Effector memory CD4-positive, alpha-beta T cell (primary cell): ENCODE measurements at places on chromosomes 1 and 21.

DNA sequence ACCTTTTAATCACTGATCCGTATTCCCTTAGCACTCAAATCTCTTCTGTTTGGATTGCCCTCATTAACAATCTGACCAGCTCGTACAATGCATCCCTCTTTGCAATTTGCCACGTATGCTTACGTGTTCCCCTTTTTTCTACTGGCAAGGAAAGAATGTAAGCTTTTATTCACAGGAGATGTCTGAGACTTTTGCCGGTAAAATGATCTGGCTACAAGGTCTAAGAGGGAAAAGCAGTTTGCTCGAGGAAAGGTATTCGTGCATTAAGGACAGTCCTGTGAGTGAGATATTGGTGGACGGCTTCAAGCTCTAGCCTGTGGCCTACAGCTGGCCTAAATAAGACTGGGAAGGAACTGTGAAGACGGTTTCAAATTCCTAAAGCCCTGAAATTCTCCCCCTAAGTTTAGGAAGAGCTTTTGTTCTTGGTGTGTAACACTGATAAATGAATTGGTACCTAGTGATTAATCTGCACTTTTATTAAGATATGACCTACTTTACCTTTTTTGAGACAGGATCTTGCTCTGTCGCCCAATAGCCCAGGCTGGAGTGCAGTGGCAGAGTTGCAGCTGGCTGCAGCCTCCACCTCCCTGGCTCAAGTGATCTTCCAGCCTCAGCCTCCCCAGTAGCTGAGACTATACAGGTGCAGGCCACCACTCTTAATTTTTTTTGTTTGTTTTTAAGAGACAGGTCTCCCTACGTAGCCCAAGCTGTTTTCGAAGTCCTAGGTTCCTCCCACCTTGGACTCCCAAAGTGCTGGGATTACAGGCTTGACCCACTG is 895 bp upstream of the UBR4 start:
- DNase-seq: no peak

- DNase-seq: no peak
These were observed 16.5 kb downstream of the NES start for GRCh38 chr1:156660752-156661112.

DNA sequence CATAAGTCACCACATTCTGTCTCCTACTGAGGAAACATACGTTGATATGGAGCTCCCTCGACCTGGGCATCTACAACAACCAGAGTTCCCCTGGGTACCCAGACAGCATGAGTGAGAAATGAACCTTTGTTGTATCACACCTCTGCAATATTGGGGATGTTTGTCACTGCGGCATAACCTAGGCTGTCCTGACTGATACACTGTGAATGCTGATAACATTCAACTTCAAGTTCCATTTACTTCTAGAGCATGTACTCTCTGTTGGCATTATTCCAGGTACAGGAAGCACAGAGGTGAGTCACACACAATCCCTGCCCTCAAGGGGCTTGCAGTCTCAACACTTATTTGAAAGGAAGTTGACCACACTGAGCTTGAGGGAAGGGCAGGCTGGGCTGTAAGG is 65.6 kb downstream of the HTR6 start:
- no peak for DNase-seq

DNA sequence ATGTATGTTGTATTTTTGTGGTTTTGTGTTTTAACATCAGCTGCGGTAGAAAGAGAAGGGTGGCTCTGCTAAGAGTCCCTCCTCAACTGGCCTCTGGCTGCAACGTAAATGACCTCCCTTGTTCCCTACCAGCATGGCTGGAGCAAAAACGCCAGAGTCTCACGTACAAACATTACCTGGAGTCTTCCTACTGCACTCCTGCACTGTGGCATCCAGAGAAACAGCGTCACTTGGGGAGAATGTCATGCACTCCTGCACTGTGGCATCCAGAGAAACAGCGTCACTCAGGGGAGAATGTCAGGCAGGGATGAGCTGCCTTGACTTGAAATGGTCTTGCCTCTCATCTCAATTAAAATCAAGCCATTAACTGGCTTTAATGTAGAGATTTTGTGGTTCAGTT is 314.2 kb downstream of the KIF26B start:
- DNase-seq: no peak

DNA sequence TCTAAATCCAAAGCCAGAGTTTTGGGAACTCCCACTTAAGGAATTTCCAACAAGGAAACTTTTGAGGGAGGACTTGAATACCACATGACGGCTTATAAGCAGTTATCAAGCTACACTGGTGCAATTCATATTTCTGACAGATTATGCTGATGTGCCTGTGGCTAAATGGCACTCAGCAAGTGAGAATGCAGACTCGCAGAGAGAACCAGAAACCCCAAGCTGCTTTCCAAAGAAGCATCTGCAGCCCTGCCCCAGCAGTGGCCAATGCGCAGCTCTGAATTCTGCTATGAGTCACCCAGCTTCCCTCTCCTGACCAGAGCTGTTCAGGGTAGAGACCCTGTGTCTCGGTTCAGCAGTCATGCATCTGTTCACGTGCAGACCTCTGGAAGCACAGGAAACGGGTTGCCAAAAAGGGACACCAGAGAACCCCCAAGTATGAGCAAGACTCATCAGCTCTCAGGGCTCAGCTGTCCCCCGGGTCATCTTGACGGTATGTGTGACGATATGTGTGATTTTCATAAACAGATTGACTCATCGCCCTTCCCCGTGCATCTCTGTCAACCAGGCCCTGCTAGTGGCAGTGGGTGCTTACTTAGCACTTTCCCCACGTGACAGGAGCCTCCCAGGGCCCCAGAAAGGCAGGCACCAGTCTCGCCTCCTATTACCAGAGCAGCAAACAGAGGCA is 76.3 kb downstream of the ITPKB start:
- peak; percentile 85 for DNase-seq

DNA sequence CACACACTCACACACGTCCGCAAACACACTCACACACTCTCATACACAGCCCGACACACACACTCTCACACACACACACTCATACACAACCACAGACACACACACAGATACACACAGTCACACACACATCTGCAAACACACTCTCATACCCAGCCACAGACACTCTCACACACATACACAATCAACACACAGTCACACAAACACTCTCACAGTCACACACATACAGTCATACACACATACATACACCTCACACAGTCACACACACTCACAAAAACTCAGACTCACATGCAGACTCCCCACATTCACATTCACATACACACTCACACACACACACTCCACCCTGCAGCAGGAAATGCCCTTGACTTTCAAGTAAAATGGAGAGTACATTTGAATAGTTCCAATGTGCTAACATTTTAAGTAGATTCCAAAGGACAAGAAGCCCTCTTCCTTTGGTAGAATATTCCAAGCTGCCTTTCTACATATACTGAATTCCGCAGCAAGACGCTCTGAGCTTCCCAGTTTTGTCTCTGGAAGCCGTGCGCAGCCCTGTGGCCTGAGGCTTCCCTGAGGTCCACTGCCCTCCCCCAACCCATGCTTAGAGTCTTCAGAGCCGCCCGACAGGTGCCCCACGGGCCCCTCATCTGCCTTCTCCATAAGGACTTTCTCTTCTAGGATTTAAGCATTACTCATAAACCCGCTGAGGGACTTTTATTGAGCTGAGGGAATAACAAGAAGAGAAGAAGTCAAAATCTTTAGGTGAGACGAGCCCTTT is 9.7 kb downstream of the BATF3 start:
- DNase-seq: no peak

DNA sequence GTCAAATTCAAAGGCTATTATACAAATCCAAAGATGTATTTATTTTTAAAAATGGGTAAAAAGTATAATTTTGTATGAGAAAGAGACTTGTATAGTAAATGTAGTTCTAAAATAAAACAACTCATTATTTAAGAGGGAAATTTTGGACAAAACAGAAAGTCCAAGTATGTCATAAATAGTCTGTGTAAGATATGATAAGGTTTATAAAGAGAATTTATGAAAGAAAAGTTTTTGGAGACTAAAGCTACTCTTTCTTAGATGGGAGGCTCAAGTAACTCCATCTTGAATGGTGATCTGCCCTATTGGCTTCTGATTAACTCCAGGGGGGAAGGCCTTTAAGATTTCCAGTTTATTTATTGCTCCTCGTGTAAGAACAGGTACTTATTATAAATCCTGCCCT is 14.7 kb upstream of the OR2T27 start:
- DNase-seq: no peak

DNA sequence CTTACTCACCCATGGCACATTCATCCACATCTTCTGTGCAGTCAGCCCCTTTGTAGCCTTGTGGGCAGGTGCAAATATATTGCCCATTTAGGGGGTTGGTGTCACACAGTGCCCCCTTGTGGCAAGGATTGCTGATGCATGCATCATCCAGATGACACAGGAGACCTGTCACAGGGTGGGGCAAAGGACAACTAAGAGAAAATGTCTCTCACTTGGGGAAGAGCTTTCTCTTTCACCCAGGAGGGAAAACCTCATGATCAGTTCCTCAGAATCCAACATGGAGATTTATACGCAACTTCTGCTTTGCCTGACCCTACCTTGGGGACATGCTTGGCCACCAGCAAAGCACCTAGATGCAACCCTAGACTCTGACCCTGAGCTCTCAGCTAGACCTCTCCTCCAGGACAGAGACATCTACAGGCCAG is 71.8 kb upstream of the ADAM30 start:
- peak; percentile 40 for DNase-seq

DNA sequence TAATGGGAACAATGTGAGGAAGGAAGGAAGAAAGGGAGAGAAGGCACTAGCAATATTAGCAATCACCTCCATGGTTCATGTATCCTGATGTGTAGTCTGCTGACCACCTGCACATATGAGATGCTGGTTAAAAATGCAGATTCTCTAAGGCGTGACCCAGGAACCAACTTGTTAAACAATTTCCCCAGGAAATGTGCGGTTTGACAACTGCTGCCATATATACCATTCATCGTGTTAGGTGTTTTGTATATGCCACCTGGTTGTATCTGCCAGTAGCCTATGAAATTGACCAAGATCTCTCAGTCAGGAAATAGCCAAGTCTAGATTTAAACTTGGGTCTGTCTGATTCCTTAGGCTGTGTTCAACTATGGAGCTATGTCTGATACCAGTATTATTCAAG is 4.1 kb downstream of the SEMA4A start:
- no peak for DNase-seq

DNA sequence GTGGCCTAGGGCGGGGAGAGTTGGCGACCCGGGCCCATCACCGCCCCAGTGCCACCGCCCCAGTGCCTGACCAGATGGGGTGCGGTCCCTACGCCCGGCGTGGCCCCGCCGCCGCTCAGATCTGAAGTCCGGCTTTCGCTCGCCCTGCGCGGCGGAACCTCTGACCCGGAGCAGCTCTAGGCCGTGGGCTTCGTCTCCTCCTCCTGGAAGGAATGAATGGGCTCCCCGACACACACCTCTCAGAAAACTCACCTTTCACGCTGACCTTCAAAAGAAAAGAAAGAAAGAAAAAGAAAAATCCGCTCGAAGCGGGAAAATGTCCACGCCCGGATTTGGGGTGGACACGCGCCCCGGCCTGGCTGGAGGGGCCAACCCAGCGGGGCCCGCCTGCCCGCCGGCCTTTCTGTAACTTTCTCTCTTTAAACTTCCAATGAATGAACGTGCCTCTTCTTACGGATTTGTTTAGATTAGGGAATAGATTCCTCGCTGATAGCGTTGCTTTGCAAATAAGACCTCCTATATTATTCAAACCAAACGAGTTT is 5.4 kb upstream of the SIM2 start:
- DNase-seq: no peak

DNA sequence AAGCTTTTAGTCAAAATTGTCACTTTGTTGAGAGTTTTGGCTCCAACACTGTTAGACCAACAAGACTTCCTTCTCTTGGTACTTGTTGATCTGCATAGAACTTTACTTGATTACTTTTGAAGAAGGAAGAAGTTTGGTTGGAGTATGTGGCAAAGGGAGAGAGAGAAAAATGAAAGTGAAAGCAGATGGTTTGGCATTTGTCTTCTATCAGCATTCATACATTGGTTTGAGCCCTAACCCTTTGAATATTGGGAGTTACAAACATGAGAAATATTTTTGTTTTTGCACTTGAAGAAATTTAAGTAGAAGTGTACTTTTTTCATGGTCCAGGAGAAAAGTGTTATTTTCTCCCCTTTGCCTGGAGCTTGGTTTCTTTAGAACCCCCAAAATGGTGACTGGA is 169.8 kb downstream of the ADGRL4 start:
- DNase-seq: no peak

DNA sequence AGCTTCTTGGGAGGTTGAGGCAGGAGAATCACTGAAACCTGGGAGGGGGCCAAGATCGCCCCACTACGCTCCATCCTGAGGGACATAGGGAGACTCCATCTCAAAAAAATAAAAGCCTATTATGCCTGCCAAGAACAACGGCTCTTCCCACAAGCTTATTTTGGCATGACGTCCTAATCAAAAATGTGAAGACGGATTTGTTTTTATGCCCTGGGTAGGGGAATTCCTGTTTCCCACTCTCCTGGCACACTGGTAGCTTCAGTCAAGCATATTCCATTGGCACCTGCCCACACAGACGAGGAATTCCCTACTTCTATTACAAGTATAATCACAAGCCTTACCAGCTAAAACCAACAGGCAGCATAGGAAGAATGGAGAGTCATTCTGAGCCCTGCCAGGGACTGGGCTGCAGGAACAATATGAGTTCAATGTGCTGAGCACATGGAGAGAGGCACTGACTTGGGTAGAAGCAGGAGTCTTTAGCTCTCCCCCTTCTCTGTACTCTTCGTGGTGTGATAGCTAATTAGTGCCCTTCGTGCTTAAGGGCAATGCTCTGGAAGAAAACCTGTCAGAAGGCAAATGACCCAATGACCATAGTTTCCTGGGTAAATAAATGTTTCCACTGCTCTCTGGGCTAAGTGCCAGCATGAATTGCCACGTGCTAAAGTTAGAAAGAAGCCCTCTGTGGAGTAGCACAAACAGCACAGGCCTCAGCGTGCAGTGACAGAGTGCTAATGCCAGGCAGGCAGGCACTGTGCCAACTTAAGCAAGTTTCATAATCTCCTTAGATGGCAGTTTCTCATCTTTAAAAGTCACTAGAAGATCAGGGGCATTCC is 16.8 kb downstream of the TNFSF4 start:
- DNase-seq: no peak

GRCh38 chr1:97901017-97901658 is 19.7 kb downstream of the DPYD start:
- DNase-seq: no peak

GRCh38 chr1:185488808-185489207 is 171.8 kb upstream of the IVNS1ABP start:
- DNase-seq: no peak

DNA sequence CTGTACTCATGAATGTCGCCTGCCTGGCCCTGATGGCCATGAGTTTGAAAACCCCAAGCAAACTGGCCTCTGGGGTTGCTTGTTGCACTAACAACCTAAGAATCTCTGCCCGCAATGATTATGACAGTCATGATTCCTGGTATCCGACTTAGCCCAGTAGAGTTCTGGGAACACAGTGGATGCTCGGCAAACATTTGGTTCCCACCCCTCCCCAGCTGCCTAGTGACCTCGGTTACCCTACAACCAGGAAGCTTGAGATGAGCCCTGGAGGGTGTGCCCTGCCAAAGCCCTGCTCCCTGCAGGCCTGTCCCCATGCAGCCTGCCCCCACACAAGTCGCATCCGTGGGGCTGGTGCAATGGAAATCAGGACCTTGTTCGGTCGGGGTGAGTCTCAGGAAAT is 76.0 kb upstream of the ZBTB40 start:
- no peak for DNase-seq
